ENCODE measurements at places on chromosomes 5 and 9.

GRCh38 chr9:68472119-68472518, 68.6 kb downstream of the TMEM252 start:
- no peak for DNase-seq

GRCh38 chr5:109168151-109168550, 241.6 kb downstream of the PJA2 start:
- no peak for DNase-seq

GRCh38 chr5:62581836-62582597, 3.4 kb downstream of the LRRC70 start:
- DNase-seq, result no peak

DNA sequence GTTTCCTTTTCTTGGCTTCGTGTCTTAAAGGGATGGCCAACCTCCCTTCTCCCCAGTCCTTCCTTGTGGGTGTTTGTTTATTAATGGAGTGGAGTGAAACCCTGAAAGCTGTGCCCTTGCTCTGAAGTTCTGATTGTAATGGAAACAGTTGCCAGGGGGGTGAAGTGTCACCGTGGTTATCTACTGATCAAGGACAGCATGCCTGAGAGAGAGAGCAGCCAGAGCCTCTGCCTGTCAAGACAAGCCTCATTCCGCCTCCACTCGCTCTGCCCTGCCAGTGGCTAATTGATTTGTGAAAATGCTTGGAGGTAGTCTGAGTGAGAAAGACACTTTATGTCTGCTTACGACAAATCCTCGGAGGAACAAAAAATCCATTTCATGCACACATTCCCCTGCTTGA, 143.7 kb upstream of the SLC30A5 start:
- DNase-seq, result no peak

GRCh38 chr9:69324549-69325401, at the start of gene ENTREP1:
Gene ENTREP1 (plus strand): TSS chr9:69325215. CDS start chr9:69325310, 95 bp downstream.
- DNase-seq, result peak; percentile 0

DNA sequence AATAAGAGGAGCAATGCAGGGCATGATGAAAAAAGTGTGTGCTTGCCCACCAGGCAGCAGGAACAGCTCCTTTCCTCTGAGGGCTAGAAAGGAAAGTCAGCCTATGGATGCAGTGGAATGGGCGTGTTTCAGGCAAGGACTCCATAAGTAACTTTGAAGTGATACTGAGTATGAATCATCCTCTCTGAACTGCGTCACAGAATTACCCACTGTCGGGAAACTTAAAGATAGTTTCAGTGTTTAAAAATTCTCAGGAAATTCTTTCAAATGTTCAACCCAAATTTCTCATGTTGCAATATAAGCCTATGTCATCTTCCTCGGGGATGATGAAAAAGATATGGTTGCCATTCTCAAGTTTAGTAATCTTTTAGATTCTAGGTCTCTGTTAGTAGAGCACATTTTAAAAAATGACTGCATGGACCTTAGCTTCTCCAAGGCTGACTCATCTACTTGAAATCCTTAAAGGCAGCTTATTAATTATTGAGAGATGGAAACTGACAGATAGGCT, 27.7 kb downstream of the PTCD2 start:
- DNase-seq, result peak; percentile 70

- DNase-seq, result peak; percentile 79
Measured at GRCh38 chr5:14011089-14012020, 66.9 kb upstream of the DNAH5 start.

DNA sequence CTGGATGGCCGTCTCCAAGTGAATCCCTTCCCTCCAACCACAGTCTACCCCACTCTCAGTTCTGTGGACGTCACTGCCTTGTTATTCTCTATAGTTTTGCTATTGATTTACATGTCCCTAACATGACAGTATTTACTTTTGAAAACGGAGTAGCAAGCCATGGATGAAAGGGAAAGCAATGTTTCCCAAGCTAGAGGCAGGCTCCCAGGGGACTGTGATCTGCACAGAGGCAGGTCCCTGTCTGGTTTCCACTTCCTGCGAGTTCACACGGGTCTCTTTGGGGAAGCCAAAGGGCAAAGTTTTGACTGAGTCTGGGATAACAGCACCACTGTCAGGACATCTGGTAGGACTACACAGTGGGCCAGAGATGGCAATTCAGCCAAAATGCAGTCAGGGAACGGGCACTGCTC, 12.7 kb downstream of the C9orf153 start:
- no peak for DNase-seq

All from GM04504 (cell line).